Activated effector memory CD4-positive, alpha-beta T cell treated with anti-CD3 and anti-CD28 coated beads, Interleukin-2, amount 50 U/mL, for 16 hours (primary cell): ENCODE measurements at places on chromosomes 1 and 21.

DNA sequence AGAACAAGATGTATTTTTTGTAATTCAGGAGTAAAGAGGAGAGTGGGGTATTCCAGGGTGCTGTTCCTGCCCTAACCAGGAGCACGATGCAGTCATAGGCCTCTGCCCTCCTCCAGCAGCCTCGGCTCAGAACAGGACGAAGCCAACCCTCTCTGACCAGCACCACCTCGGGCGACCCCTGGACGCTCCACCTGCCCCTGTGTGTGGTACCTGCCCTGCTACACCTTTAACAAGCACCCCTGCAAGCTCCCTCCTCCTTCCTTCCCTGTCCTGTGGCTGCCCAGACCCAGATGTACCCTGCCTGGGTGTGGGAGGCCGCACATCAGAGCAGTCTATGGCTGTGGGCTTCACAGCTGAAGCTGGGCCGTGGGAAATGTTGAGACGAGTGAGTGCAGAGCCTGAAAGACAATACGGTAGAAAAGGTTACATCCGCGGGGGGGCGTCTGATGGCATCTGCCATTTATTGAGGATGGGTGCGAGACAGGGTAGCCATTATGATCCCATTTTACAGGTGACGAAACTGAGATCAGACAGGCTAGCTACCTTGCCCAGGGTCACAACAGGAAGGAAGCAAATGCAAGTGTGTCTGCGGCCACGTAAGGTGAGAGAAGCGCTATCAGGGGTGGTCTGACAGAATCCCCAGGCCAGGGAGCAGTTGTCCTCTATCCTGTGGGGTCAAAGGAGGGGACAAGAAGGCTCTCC, 4.6 kb downstream of the ERG start:
- DNase-seq = no peak

DNA sequence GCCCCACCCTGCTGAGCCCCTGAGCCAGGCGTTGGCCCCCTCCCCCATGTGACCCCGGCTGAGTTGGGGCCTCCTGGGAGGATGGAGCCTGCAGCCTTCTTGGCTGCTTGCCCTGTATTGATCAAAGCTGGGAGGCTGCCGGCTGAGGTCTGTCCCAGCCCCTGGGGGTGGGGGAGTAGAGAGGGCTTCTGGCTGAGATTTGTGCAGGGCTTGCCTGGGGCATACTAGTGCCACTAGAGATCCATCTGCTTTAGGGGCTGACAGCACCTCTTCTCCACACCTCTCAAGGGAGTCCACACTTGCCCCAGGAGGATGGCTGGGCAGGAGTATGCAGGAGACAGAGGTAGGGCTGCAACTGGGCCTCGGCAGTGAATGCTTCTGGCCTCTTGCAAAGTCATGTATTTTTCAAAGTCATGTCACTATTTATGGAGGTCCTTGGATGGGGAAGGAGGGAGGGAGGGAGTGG, 53.6 kb upstream of the SSBP3 start:
- DNase-seq = peak; percentile 61

GRCh38 chr1:229271448-229272159, 693 bp downstream of the RAB4A start:
- DNase-seq = peak; percentile 79

GRCh38 chr1:48688102-48688760, 88.5 kb downstream of the BEND5 start:
- DNase-seq = no peak

- no peak for DNase-seq
Observed at GRCh38 chr1:192261476-192261875, 55.3 kb upstream of the RGS21 start.

DNA sequence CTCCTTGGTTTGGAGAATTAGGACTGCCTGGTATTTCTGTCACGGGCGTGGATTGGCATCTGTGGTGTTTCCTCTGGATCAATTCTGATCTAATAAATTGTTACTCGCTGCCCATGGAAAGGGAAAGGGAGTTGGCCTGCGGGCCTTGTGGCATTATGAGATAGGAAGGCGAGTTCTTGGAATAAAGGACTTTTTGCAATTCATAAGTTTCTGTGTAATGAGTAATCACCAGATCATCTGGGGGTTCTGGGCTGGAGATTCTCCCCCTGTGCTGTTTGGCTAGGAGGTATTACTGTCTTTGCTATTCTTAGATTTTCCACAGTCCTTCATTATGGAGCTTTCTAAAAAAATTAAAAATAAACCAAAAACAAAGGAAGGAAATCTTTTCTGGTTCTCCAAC, 315.9 kb downstream of the CAMTA1 start:
- no peak for DNase-seq

GRCh38 chr1:58059789-58060188, 486.7 kb downstream of the OMA1 start:
- DNase-seq = no peak

- DNase-seq = no peak
Observed at GRCh38 chr1:94714552-94714951, 105.6 kb upstream of the SLC44A3 start.

GRCh38 chr1:219575563-219575962, 37.3 kb downstream of the ZC3H11B start:
- no peak for DNase-seq

- DNase-seq = no peak
Observed at GRCh38 chr1:228308085-228308601, 98.5 kb downstream of the TRIM11 start.

DNA sequence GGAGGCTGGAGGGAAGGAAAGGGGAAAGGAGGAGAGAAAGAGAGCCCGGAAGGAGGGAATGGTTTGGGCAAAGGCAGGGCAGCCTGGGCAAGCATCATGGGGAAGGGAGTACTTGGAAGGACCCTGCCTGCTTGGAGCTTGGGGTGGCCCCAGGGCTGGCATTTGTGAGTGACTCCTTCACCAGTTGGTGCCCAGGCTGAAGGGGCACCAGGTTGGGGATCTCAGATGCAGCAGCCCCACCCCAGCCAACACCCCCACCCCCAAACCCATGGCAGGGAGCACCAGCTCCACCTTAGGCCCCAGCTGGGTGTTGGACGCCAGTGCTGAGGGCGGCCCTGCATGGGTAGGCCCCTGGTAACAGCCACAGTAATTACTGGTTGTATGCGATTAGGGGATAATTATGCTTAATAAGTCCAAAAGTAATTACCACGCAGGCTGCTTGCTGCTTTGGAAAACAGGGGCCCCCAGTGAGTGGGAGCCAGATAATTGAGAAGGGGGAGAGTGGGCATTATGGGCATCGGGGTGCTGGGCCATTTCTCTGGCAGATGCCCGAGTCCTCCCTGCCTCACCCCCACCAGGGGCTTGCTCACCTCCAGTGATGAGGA, 78.3 kb downstream of the VWA5B1 start:
- DNase-seq = no peak

DNA sequence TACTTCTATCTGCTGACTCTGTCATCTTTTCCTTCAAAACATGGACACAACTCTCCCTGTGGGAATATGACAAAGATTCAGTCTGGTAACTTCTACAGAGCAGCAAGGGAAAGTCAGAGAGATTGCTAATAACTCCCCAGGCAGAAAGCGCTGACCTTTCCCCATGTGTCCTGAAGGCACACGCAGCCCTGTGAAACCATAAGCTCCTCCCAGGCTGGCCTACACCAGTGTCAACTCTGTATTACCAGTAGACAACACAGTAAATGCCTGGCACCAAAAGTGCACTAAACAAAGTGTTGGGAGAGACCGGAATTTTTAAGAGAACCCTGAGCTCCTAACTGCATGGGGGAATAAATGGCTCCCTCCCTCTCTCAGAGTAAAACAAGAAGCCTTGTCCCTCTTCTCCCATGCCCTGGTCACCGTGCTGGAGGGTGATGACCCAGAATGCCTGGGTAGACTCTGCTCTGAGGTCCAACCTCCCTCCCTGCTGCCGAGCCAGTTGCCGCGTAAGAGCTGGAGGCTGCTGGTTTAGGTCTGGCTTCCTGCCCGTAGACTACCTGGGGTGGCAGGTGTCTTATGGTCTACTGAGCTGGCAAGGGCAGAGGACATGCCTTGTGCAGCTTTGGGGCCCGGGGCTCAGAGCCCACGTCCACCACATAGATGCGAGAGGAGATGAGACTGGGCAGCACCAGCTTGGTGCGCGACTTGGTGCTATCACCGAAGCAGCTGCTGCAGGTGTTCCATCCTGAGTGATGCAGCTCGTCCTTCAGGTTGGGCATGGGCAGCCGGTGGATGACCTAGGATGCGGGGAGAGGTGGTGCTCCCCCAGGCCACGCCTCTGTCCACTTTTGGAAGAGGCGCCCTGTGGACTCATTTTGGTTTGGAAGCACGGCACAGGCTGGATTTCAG, 3.9 kb downstream of the SELENBP1 start:
- DNase-seq = no peak

GRCh38 chr21:26080211-26080610, 90.4 kb downstream of the APP start:
- DNase-seq = no peak

DNA sequence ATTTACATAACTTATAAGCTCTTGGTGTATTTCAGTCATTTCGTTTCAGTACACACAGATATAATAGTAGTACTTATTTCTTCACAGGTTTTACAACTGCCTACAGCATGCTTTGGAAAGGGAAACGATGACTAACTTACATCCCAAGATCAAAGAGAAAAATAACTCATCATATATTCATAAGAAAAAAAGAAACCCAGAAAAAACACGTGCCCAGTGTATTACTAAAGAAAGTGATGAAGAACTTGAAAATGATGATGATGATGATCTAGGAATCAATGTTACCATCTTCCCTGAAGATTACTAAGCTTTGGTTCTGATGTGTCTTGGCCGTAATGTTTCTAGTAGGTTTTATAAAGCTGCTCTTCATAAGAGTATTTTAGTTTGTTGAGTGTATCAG, 30.9 kb downstream of the TYW3 start:
- DNase-seq = no peak

- DNase-seq = no peak
Observed at GRCh38 chr1:92803140-92803887, 18.4 kb upstream of the EVI5 start.

DNA sequence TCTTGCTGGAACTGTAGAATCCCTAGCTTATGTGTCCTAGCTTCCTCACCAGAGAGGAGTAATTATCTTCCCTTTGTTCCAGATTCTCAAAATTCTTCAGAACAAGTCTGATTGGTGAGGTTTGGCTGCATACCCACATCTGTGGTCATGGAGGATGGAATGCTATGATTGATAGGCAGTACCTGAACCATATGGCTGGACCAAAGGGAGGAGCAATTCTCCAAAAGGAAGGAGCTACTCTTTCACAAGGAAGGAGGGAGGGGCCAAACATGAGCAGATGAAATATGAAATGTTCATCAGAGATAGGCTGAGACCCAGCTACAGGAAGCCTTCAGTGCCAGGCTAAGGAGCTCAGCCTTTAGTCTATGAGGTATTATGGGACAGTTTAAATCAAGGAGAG, 5.0 kb upstream of the RNF19B start:
- no peak for DNase-seq

GRCh38 chr1:86430376-86430775, 6.4 kb downstream of the CLCA2 start:
- no peak for DNase-seq

- peak; percentile 67 for DNase-seq
Observed at GRCh38 chr1:26799479-26800142, 11.9 kb downstream of the PIGV start.

DNA sequence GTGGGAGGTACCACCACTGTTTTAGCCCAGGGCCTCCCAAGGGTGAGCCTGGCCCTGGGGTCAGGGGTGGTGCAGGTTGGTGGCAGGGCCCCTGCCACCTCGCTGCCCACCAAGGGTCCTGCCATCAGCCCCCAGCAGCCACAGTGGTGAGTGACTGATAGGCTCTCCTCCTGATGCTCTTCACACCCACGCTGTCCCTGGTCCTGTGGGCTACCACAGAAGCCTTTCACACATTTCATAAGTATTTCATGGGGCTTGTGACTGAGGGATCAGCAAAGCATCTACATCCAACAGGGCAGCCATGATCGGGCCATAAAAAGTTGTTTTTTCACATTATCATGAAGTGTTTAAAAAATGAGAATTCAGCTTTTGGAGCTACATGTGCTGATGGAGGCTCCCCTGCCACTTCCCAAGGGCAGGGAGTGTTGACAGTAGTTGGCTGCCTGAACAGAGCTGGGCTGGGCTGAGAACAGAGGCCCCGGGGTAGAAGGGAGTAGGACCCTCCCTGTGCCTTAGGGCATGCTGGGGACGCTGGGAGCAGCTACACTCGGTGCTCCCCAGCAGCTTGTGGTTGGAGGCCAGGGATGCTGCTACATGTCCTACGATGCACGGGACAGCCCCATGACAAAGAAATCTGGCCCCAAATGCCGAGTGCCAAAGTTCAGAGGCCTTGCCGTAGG, 73.1 kb upstream of the TMEM51 start:
- no peak for DNase-seq

GRCh38 chr1:101451888-101452287, 215.1 kb downstream of the S1PR1 start:
- DNase-seq = no peak

DNA sequence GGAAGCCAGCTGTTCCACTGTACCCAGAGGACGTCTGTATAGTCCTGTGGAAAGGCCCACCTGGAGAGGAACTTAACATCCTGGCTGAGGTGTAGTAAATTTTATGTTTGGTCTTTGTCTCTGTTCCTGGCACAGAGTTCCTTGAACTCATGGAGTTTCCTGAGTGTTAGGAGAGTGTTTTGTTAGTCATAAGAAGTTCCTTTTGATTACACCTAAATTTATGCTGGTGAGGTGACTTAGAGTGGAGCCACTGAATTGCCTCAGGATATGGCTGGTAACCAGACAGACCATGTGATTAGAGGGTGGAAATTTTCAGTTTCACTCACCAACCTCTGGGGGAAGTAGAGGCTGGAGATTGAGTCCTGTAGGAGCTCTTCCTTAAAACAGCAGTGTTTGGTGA, 57.9 kb downstream of the RASAL2 start:
- DNase-seq = no peak

- no peak for DNase-seq
Observed at GRCh38 chr1:52751589-52752483, 25.6 kb downstream of the ZYG11B start.

DNA sequence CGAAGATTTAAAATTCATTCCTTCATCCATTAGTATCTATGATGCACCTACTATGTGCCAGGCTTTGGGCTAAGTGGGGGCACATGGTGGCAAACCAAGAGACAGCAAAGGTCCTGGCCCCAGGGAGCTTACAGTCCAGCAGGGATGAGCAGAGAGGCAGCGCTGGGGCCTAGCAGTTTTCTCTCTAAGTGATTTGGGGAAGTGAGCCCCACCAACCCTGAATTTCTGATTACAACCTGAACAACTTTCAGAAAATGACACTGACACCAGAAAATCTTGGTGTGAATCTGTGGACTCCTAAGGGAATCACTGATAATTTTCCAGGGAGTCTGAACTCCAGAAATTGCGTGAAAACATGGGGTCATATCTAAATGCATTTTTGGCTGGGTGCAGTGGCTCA, 111.5 kb downstream of the CAPN8 start:
- DNase-seq = no peak

DNA sequence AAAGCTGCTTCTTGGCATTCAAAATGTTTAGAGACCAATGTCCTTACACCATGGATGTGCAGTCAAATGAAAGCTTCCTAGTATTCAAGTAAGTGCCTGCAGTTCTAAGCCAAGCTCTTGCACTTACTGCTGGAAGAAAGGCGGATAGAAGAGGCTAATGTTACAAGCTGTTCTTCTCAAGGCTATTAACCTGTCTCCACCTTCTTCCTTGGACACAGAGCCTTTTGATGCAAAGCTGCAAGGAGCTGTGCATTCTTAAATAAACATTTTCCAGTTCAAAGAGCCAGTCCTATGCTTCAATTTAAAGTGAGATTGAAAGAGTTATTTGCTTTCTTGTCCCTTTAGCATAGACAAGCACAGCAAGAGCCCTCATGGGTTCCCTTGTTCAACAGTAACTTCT, 167.9 kb upstream of the RUNX1 start:
- DNase-seq = no peak

- peak; percentile 83 for DNase-seq
Observed at GRCh38 chr1:235867903-235868469, 1.3 kb upstream of the LYST start.

GRCh38 chr1:203305809-203306088, 430 bp downstream of the BTG2 start:
- no peak for DNase-seq
